Mucosa of descending colon (tissue), 3 donors: ENCODE measurements at places on chromosomes 5 and 9.
A peak's percentile ranks its signal among the peaks of the same experiment; 100 is the strongest.

- peak; percentile 38 for DNase-seq
These were observed 53.5 kb upstream of the GRIN3A start for GRCh38 chr9:101791938-101792337.

GRCh38 chr5:149770236-149770635 is 40.1 kb downstream of the PPARGC1B start:
- DNase-seq = no peak

- DNase-seq = no peak
These were observed 331.5 kb upstream of the GRIN3A start for GRCh38 chr9:102069969-102070368.

DNA sequence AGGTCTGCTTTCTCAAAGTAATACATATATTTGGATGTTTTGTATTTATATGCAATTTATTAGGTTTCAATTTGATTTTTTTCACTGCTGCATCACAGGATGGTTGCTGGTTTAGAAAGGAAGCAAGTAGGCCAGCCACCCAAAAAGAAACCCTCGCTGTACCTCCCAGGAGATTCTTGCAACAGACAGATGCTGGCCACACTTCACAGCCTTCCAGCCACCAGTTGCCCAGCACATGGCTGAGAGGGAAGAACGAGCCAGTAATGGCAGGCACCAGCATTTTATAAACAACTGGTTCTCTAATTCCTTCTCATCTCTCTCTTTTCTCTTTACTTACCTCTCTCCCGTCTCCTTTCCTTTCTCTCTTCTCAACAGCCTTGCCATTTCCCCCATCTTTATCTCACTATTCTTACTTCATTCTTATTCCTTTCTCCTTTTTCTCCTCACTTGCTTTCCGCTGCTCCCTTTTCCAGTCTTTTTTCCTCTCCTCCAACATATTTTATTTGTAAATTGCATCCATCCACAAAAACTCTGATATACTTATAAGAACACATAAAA is 38.9 kb downstream of the EFNA5 start:
- DNase-seq = no peak

- peak; percentile 71 for DNase-seq
These were observed 22.0 kb downstream of the ENHO start for GRCh38 chr9:34500623-34501267.

GRCh38 chr9:136670576-136671253 is 8.0 kb downstream of the EGFL7 start:
- DNase-seq = peak; percentile 37

DNA sequence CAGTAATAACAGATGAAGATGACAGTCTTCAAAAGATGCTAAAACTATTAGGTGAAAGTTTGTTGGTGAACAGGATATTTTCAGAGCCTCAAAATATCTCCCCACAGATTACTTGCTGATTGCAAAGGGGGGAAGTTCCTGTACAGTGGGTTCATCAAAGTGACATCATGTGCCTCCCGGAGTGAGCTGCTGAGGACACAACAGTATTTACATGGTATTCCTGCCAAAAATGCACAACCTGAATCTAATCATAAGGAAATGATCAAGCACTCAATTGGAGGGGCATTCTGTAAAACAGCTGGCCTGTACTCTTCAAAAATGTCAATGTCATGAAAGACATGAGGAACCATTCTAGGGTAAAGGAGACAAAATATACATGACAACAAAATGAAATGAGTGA is 18.9 kb upstream of the GLIS3 start:
- no peak for DNase-seq

- no peak for DNase-seq
These were observed 35.8 kb upstream of the PIP5K1B start for GRCh38 chr9:68669218-68669617.

DNA sequence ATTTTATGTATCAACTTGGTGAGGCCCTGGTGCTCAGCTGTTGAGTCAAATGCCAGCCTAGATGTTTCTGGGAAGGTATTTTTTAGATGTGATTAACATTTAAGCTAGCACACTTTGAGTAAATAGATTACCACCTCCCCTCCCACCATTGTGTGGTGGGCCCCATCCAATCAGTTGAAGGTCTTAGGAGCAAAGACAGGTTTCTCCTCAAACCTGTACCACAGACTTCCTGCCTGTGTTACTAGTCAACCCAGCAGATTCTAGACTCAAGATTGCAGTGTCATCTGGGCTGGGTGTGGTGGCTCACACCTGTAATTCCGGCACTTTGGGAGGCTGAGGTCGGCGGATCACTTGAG is 33.8 kb downstream of the MRPL36 start:
- no peak for DNase-seq
